ENCODE measurements at places on chromosomes 16 and 17.

DNA sequence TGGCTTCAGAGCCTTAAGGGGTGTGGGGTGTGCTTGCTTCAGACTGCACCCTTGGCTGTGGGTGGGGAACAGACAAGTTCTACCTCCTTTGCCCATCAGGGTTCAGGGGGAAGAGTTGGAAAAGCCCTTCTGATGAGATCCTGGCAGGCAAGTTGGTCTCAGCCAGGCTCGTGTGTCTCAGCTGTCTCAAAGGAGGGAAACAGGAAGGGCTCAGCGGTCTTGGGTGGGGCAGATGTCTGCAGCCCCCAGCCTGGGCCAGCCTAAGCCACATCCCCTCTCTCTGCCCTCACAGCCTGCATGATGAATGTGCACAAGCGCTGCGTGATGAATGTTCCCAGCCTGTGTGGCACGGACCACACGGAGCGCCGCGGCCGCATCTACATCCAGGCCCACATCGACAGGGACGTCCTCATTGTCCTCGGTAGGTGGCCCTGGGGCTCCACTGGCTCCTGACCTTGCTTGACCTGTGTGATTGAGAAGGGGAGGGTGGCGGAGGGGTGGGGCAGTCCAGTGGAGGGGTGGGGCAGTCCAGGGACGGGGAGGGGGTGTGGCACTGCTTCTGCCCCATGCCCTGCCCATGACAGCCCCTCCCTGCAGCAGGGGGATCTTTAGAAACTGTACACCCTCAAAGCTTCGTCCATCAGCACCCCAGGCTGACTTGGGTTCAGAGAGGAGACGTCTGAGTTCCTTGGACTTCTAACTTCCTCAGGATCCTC is 199.5 kb downstream of the PRKCB start:
- DNase-seq, result no peak

DNA sequence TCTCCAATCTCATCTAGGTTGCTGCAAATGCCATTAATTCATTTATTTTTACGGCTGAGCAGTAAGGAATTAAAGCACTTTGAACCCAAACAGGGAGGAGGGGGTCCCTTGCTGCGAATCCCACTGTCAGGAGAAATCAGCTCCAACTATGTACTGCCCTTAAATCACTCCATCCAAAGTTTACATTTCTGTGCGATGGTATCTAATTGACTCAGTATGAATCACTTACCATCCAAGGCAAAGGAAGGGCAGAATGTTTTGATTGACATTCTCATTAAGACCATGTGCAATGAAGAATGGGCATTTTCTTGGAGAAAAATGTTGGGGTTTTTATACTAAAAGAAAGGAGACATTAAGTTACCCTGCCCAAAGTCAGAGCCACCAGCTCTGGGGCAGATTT is 47.7 kb upstream of the XYLT1 start:
- peak; percentile 48 for DNase-seq

- no peak for DNase-seq
Observed at GRCh38 chr16:7278636-7279035, 54.0 kb upstream of the RBFOX1 start.

GRCh38 chr17:17264430-17264829 is 16.6 kb downstream of the COPS3 start:
- DNase-seq, result no peak

DNA sequence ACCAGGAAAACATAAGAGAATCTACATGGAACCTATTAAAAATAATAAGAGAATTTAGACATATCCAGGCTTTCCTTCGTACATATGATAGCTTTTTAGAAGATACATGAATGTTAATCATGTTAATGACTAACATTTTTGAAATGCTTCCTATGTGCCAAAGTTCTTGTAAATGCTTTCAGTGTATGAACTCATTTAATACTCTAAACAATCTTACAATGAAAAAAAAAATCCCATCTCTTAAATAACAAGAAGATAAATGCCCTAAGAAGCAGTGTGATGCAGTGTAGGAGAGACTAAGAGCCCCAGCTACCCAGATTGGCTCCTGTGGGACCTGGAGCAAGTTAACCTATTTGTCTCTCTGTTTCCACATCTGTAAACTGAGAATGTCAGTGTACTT is 220.4 kb upstream of the MYOCD start:
- DNase-seq, result no peak

GRCh38 chr16:24681793-24682192 is 47.7 kb upstream of the TNRC6A start:
- DNase-seq, result peak; percentile 81

DNA sequence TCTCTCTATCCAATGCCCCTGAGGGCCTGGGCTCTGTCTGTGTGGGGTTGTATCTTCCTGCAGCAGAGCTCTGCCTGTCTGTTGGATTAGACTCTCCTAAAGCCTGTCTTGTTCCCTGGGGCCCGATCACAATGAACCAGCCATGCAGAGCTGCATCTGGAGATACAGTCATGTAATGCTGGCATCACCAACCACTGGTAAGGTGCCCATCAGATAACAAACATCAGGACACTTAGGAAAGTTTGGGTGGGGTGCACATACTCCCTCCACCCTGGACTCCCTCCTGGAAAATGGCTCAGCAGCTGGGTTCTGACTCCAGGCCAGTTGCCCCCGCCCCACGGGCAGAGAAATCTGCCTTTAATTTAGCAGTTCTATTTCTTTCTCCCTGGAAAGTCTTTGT is 61.3 kb upstream of the BRD7 start:
- DNase-seq, result no peak

DNA sequence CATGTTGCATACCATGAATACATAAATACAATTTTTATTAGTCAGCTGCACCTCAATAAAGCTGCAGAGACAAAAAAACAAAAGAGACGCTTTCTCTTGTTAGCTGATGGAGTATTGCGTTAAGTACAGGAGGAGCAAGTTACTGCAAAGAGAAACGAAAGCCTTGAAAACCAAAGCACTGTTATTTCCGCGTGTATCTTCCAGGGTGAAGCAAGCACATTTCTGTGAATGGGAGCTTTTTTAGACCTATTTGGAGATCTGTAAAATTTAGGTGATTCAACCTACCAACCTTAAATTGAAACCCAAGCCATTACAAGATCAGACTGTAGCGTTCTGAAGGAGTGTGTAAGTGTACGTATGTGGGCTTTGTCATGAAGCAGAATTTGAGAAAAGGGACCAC is 390.4 kb downstream of the SOX9 start:
- DNase-seq, result no peak

- DNase-seq, result peak; percentile 42
Observed at GRCh38 chr17:57107498-57108101, 22.6 kb downstream of the AKAP1 start.

GRCh38 chr17:43766413-43767052 is 7.9 kb upstream of the SOST start:
- peak; percentile 33 for DNase-seq

DNA sequence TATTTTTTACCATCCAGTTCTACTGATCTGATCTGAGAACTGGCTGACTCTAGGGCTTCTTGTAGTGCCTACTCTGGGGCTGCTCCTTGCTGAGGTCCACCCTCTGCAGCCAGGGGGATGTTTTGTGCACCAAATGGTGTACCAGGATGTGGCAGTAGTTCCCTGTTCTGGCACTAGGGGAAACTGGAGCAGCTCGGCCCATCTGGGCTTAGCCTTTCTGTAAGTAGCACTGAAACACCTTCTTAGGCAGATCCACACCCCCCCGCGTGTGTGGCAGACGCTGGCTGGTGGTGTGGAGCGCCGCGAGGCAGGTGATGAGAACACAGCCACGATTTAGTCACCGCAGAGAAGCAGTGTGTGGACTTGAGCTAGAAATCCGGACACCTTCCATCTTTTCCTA is 17.0 kb downstream of the DUSP14 start:
- DNase-seq, result peak; percentile 26

DNA sequence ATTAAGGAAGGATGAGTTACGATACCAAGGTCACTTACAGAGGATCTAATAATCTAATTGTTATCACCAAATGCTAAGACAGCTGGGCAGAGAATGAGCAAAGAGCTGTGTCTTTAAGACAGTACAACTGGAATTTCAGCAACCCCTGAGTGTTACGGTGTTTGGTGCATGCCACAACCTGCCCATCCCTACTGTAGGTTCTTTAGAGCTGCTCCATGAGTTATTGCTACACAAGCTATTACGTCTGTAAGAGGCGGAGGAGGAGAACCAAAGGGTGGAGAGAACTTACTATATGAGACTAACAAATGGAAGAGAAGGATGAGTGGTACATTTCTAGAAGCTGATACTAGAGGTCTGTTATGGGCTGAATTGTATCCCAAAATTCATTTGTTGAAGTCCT is 14.2 kb upstream of the C17orf78 start:
- peak; percentile 90 for DNase-seq

GRCh38 chr17:34248511-34249024 is 6.5 kb upstream of the CCL2 start:
- no peak for DNase-seq

- no peak for DNase-seq
Observed at GRCh38 chr17:35297666-35298065, 54.8 kb downstream of the SLFN5 start.

DNA sequence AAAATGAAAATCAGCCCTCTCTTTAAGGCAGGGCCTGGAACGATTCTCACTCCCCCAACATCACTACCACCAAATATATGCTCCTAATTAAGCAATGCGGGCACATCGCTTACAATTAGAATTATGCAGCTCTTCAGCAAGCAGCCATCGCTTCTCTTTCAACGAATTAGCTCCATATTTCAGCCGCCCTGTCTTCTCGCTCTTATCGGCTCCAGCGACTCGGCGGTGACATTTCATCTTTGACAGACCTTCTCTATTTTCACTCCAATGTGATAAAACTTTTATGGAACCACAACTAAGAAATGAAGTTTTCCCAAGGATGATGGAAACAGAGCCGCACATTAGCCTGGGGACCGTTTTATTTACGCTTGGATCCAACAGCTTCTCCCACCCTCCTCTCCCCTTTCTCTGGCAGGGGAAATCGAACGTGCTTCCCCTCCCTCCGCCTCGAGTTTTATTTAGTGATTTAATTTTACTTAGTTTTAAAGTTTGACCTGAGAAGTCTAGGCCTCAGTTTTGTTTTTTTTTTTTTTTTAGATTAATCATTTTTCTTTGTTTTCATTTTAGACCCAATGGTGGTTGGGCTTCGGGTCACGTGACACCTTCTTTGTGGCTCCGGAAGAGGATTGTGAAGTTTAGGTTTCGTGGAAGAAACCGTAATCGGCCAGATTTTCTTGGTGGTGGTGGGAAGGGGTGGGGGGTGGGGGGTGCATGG is 3.1 kb upstream of the HOXB2 start:
- DNase-seq, result peak; percentile 77

- DNase-seq, result peak; percentile 30
Observed at GRCh38 chr17:13864521-13864920, 204.8 kb upstream of the COX10 start.

- DNase-seq, result no peak
Observed at GRCh38 chr16:79069633-79070032, 530.9 kb downstream of the MAF start.
